Gastrocnemius medialis (tissue), 4 donors: ENCODE measurements at places on chromosomes 16 and 17. TPM values are rescaled to one million over a fixed set of nuclear protein-coding genes. Genes with fewer than 3 reads are reported as not detected.

DNA sequence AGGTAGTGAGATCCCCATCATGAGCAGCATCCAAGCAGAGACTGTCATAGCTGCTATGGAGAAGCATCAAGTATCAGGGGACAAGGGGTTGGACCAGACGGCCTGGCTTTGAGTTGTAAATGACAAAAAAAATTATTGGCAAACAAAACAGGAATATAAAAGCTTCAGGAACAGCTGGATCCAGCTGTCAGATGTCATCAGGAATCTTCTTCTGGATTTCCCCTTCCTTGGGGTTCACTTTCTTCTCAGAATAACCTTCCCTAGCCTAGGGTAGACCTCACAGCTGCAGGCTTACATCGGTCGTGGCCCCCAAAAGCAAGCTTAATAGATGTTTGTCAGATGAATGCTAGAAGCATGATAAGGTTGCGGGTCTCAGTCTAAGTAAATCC is 17.2 kb upstream of the RAI1 start:
- H3K27me3 ChIP-seq = no peaks in the 10 kb centered on the region
- H3K36me3 ChIP-seq = no peaks in the 10 kb centered on the region

Gene DLX4
- total RNA-seq = not detected

GRCh38 chr16:3938843-3939624 is 58.5 kb upstream of the CREBBP start:
- H3K36me3 ChIP-seq = no peaks in the 10 kb centered on the region
- H3K4me3 ChIP-seq = peak overlapping the region; percentile 56
- H3K4me1 ChIP-seq = peaks cover 3% of the 10 kb centered on the region
- no peak overlapping the region for H3K27ac ChIP-seq
- no peaks in the 10 kb centered on the region for H3K27me3 ChIP-seq

DNA sequence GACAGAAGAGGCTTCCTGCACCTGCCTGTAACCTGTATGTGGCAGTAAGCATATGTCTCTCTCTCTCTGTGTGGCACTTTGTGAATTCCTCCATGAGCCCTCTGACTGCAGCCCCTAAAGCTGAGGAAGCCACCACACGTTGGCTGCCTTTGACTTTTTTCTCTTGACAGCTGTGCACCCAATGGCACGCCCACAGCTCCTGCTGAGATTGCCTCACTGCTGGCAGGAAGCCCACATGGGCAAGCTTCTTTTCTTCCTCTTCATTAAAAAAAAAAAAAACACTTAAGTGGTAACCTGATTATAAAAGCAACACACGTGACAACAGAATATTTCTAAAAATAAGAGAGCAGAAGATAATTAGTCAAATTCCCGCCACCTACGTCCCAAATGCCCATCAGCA is 34.0 kb upstream of the PIRT start:
- no peaks in the 10 kb centered on the region for H3K27me3 ChIP-seq
- DNase-seq = no peak
- no peak overlapping the region for H3K4me3 ChIP-seq

DNA sequence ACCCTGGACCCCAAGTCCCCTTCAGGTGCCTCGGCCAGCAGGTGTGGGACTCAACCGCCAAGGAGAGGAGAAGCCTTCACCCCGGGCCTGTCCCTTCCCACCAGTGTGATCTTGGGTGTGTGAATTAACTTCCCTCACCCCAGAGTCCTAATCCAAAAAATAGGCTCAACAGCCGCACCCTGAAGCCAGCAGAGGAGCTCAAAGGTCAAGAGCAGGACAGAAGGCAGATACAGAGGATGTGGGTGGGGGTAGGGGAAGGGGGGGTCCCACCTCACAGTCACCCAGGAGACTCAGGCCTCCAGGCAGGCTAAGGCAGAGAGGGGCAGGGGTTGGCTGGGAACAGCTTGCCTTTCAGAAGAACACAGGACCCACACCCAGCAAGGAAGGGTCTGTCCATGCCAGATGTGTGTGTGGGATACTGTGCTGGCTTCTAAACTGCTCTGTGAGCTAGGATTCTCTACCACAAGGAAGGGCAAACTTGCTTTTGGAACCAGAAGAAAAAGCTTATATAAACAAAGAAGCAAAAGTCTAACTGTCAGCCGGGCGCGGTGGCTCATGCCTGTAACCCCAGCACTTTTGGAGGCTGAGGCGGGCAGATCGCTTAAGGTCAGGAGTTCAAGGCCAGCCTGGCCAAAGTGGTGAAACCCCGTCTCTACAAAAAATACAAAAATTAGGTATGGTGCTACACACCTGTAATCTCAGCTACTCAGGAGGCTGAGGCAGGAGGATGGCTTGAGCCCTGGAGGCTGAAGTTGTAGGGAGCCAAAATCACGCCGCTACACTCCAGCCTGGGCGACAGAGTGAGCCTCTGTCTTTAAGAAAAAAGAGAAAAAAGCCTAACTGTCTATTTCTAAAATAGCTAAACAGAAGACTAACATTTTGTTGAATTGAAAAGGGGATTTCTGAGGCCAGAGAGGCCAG is 4.6 kb downstream of the PIEZO1 start:
- H3K27ac ChIP-seq = no peak overlapping the region
- no peak for DNase-seq
- peaks cover 9% of the 10 kb centered on the region for H3K4me1 ChIP-seq
- H3K27me3 ChIP-seq = peaks cover 10% of the 10 kb centered on the region
- H3K4me3 ChIP-seq = no peak overlapping the region

Gene ADAM11
- total RNA-seq = 0.36 TPM

DNA sequence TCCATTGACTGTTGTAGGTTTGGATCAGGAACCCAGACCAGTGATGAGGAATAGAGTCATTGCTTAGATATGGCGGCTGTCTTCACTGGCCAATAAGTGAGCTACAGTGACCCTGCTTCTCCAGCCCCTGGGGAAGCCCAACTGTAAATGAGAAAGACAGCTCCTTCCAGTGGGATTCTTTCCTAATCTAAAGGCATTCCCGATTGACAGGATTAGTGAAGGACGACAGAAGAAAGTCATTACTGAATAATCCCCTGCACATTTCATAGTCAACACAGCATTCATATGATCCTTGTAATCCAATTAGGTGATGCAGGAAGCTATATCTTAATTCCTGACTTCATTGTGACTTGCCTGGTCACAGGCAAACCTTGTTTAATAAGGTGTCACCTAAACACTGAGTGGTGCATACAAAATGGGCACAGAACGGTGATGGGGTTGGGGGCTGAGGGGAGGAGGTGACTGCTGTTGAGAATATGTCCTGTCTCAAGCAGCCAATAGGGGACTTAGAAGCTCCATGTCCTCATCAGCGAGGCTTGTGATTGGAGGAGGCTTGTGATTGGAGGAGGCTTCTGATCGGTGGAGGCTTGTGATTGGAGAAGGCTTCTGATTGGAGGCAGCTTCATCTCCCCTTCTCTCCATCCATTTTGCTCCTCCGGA is 242.6 kb downstream of the XYLT1 start:
- H3K36me3 ChIP-seq = no peaks in the 10 kb centered on the region
- H3K4me3 ChIP-seq = no peak overlapping the region
- no peak for DNase-seq
- no peak overlapping the region for H3K27ac ChIP-seq
- H3K4me1 ChIP-seq = peaks cover 27% of the 10 kb centered on the region

Gene CPHXL
- total RNA-seq = not detected

GRCh38 chr16:6897876-6898485 is 434.7 kb upstream of the RBFOX1 start:
- H3K4me3 ChIP-seq = no peak overlapping the region
- H3K27me3 ChIP-seq = no peaks in the 10 kb centered on the region
- no peak for DNase-seq
- H3K27ac ChIP-seq = no peak overlapping the region

DNA sequence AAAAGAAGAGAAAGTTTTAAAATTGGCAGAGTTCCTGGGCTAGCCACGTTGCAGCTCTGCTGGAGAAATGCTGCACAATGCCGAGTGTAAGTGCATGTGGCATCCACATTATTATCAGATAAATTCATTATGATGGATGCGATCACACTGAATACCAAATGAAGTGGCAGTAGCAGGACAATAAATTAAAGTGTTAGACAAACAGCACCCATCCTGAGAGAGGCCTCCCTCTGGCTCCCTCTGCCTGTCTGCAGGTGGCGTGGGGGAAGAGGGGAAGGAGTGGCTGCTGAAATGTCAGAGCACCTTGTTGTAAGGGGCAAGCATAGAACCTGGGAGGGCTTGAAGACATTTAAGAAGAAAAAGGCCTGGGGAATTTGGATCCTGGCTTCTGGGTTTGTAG is 324.1 kb downstream of the HAPSTR1 start:
- no peak overlapping the region for H3K4me3 ChIP-seq
- DNase-seq = no peak
- H3K27ac ChIP-seq = no peak overlapping the region
- H3K36me3 ChIP-seq = no peaks in the 10 kb centered on the region
- no peaks in the 10 kb centered on the region for H3K27me3 ChIP-seq

- H3K27ac ChIP-seq = peak overlapping the region; percentile 84
- H3K4me1 ChIP-seq = peaks cover 32% of the 10 kb centered on the region
- no peak overlapping the region for H3K4me3 ChIP-seq
- DNase-seq = no peak
- H3K36me3 ChIP-seq = no peaks in the 10 kb centered on the region
- H3K27me3 ChIP-seq = no peaks in the 10 kb centered on the region
These were observed 11.6 kb upstream of the TMEM100 start for GRCh38 chr17:55734128-55734781.

Gene LGALS9C
- total RNA-seq = not detected

DNA sequence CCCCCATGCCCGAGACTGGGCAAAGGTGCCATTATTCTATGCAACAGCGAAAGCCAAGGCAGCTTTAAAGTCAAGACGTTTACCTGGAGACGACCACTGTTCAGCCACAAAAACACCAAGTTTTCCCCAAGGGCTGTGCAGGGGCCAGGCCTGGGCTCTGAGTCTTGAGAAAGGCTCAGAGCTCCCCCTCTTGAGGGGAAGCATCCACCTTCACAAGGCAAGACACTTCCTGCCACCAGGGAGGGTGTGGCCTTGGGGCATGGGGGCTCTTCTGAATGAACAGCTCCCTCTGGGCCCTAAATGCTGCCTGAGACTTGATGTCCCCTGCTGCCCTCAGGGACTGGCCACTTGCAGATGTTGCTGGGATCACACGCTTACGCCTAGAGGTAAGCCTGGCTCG is 26.5 kb downstream of the PDIA2 start:
- H3K36me3 ChIP-seq = no peaks in the 10 kb centered on the region

- H3K27me3 ChIP-seq = no peaks in the 10 kb centered on the region
- DNase-seq = peak; percentile 95
- peak overlapping the region; percentile 38 for H3K4me3 ChIP-seq
- H3K27ac ChIP-seq = peak overlapping the region; percentile 77
These were observed 59.1 kb downstream of the OR1D5 start for GRCh38 chr17:3004150-3004801.

GRCh38 chr17:74458835-74459234 is 7.6 kb upstream of the CD300A start:
- H3K4me3 ChIP-seq = no peak overlapping the region
- peaks cover 15% of the 10 kb centered on the region for H3K4me1 ChIP-seq
- no peaks in the 10 kb centered on the region for H3K36me3 ChIP-seq
- no peaks in the 10 kb centered on the region for H3K27me3 ChIP-seq

Gene ATP2A1
- 710 TPM for total RNA-seq

Gene SLC12A3
- total RNA-seq = not detected

DNA sequence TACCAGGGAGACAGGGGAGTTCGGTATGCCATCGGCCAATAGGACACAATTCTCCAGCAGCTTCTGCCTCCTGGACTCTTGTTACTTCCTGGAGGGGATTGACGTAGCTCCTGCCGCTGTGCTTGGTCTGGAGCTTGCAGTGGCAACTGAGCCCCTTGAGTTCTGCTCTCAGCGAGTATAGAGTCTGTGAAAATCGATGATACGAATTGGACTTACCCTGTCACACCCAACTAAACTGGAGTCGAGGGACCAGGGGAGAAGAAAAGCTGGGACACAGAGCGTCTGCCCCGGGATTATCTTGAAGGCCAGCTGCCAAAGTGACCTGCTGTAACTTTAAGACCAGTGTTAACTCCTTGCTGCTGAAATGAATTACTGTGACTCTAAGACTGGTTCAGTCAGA is 22.2 kb downstream of the SEC14L1 start:
- no peak for DNase-seq
- peaks cover 6% of the 10 kb centered on the region for H3K36me3 ChIP-seq
- H3K4me1 ChIP-seq = peaks cover 86% of the 10 kb centered on the region
- peak overlapping the region; percentile 37 for H3K4me3 ChIP-seq
- H3K27me3 ChIP-seq = no peaks in the 10 kb centered on the region
- H3K27ac ChIP-seq = peak overlapping the region; percentile 90

DNA sequence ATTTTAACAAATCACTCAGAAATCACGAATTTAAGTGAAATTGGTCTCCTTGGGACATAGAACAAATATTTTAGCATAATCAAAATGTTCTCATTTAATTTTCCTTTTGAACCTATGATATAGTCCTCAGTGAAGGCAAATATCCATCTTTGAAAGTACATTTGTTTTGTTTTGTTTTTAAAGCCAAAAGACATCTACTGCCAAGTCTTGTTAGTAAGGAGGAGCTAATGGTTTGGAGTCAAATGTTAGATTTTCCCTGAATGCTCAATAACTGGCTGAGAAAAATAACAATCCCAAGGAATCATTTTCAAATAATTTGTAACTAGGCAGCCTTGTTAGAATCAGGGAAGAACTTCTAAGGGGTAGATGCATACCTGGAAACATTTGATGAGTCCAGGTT is 302.9 kb upstream of the MAF start:
- no peak for DNase-seq
- H3K4me1 ChIP-seq = no peaks in the 10 kb centered on the region
- no peak overlapping the region for H3K4me3 ChIP-seq
- H3K27me3 ChIP-seq = no peaks in the 10 kb centered on the region
- no peak overlapping the region for H3K27ac ChIP-seq

DNA sequence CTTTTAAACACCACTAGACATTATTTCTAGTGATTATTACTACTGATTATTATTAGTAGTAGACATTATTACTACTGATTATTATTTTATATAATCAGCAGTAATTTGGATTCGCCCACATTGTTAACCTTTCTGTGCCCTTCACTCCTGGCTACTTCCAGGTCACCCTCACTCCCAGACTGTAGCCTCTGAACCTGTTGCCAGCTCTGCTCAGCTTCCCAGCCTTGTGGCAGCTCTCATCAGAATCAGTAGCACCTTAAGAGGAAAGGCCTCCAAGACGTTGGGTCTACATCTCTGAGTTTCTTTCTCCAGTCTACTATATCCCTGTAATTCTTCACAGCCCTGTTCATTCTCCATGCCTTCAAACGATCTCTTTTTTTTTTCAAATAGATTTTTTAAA is 137.0 kb downstream of the KATNIP start:
- H3K36me3 ChIP-seq = peaks cover 5% of the 10 kb centered on the region
- H3K27me3 ChIP-seq = no peaks in the 10 kb centered on the region
- H3K4me3 ChIP-seq = no peak overlapping the region
- H3K27ac ChIP-seq = no peak overlapping the region
- no peak for DNase-seq

GRCh38 chr16:17184026-17184425 is 286.7 kb downstream of the XYLT1 start:
- H3K36me3 ChIP-seq = no peaks in the 10 kb centered on the region
- H3K4me3 ChIP-seq = no peak overlapping the region
- no peak for DNase-seq
- no peaks in the 10 kb centered on the region for H3K4me1 ChIP-seq
- no peak overlapping the region for H3K27ac ChIP-seq
- no peaks in the 10 kb centered on the region for H3K27me3 ChIP-seq

- H3K27ac ChIP-seq = peak overlapping the region; percentile 35
- H3K36me3 ChIP-seq = no peaks in the 10 kb centered on the region
- H3K4me1 ChIP-seq = peaks cover 9% of the 10 kb centered on the region
- H3K27me3 ChIP-seq = no peaks in the 10 kb centered on the region
- no peak for DNase-seq
- H3K4me3 ChIP-seq = no peak overlapping the region
These were observed 77.0 kb downstream of the CACNG1 start for GRCh38 chr17:67121316-67121891.
